Muscle of back (tissue), 13 donors: ENCODE measurements at places on chromosomes 2 and 18. TPM values are rescaled to one million over a fixed set of nuclear protein-coding genes. Genes with fewer than 3 reads are reported as not detected.
A peak's percentile ranks its signal among the peaks of the same experiment; 100 is the strongest.

GRCh38 chr2:170680172-170680941 lies 34.8 kb upstream of the SP5 start:
- peak; percentile 23 for DNase-seq

- DNase-seq: no peak
Observed at GRCh38 chr2:119251652-119252051, 28.0 kb downstream of the STEAP3 start.

- DNase-seq: no peak
Observed at GRCh38 chr2:73386342-73386868, 769 bp downstream of the ALMS1 start.

DNA sequence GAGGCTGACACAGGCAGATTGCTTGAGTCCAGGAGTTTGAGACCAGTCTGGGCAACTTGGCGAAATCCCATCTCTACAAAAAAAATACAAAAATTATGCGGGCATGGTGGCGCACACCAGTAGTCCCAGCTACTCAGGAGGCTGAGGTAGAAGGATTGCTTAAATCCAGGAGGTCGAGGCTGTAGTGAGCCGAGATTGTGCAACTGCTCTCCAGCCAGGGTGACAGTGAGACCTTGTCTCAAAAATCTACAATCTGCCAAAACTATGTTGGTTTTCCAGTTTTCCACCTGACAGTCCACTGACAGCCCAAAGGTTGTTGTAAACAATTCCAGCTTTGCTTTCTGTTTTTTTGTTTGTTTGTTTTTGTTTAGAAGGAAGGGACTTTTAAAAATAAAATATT lies 51.3 kb downstream of the KCMF1 start:
- DNase-seq: no peak

The RSAD2 gene
- 2.2 TPM for polyA plus RNA-seq

The UNC50 gene
- polyA plus RNA-seq: 32.9 TPM
